NCI-H187 (cell line): ENCODE measurements at places on chromosomes 4 and X.

- no peak for DNase-seq
Measured at GRCh38 chrX:48899078-48899410, 1.3 kb downstream of the PQBP1 start.

DNA sequence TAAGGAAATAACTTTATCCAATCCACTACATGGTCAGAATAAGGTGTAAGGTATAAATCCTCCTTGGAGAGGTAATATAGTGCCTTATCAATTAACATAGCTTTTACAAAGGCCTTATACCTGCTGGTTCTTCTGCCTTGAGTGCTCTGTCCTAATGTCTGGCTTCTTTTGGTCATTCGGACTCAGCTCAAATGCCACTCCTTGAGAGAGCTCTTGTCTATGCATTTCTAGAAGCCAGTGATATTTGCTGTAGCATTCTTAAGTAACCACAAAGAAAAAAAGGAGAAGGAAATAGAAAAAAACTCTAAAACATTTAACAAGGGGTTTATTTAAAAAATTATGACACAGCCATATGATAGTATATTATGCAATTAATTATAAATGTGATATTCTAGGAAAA is 444.8 kb upstream of the SLIT2 start:
- DNase-seq = no peak

DNA sequence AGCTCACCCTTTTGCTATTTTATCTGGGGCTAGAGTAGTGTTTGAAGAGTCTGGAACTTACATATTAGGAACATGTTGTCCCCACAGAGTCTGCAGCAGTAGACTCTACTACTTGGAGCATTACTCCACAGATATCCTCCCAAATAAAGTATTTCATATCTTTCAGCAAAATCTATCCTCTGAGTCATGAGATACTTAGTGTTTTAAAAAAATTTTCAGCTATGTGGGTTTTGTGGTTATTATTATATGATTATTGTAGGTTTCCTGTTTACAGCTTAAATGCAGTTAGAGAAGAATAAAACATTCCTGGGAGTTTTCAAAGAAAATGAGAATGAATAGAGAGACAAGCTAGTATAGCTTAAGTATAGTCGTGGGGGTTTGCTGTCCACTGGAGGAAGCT is 30.9 kb downstream of the PAGE2 start:
- no peak for DNase-seq

DNA sequence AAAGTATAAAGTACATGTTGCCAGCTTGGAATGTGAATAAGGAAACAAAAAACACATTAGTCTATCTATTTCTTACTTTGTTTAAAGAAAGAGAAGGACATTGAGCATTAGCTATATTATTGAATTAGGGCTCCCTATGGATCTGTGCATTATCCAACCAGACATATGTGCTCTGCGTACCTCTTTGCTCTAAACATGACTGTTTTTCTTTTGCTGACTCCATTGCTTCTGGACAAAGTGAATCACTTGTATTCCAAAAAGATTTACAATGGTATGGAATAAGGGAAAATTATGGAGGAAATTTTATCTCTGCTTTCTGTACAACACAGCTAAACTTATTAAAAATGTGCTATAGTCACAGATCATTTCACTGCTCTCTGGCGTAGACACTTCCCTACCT is 727.8 kb upstream of the LCORL start:
- DNase-seq = no peak

DNA sequence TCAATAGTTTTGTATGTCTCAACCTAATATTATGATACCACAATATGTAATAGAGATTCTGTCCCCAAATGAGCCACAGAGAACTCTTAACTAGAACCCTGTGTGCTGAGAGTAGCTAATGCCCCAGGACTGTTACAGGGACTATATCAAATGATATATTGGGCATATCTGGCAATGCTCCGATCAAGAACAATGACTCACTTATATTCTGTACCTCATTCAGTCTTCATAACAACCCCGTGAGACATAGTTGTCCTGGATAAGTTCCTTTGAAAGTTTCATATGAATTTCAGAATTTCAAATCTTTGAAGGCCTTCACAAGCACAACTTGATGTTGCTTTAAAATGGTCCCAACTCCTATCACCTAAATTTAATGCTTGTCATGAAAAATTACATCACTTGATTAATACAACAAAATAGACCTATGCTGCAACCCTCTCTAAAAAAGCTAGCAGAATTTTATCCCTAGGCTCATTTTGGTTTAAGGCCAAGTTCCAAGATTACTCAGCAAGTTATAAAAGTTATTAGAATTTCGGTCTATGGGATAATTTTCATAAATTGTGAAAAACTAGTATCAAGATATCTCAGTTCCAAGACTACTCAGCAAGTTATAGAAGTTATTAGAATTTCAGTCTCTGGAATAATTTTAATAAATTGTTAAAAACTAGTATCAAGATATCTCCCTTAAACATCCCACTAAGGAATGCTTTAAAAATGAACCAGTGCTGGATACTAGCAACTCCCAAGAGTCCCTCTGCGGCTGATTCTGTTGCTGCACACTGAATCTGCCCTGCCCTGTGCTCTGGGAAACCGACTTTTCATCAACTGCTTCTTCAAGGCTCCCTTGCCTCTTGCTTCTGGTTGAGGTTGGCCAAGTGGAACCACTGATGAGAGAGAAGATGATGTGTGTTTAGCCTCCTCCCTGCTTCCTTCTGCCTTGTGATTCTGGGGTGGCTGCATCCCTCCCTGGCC is 6.0 kb upstream of the ANXA3 start:
- DNase-seq = no peak

DNA sequence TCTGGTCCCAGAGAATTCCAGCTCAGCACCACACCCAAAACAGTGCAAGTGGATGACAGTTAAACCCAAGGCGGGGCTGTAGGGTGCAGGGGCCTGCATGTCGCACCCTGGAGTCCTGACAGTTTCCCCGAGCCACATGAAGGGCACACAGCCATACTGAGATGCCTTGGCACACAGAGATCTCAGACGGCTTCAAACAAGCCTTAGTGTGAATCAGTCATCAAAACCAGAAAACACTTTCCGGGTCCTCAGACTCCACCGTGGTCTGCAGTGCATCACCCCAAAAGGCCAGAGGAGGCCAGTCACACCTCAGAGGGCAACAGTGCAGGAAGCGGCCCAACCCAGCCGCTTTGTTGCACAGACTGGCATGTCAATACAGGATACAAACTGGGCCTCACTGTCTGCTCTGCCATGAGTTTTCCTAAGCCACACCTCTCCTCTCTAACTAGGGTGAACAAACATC is 64.6 kb upstream of the ENPP6 start:
- peak; percentile 38 for DNase-seq

GRCh38 chr4:40196724-40197281 is at the start of gene RHOH:
TSS of gene RHOH (plus strand) at chr4:40197031. CDS start at chr4:40243387, 46,356 bp downstream.
- no peak for DNase-seq

DNA sequence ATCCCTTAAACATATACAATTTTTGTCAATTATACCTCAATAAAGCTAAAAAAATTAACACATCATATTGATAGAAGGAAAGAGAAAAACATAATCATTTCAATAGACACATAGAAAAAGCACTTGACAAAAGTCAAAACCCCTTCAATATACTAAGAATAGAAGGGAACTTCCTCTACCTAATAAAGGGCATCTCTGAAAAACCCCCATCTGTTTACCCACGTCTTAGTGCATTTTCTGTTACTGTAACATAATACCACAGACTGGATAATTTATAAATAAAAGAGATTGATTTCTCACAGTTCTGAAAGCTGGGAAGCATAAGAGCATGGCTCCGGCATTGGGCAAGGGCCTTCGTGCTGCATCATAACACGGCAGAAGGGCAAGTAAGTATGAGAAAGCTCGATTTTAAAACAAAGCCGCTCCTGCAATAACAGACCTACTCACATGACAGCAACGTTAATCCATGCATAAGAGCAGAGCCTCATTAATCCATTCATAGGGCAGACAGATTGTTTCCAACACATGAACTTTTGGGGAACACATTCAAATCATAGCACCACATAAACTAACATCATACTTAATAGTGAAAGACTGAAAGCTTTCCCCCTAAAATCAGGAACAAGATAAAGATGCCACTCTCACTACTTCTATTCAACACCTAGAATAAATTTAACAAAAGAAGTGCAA is 15.7 kb downstream of the STEEP1 start:
- no peak for DNase-seq

DNA sequence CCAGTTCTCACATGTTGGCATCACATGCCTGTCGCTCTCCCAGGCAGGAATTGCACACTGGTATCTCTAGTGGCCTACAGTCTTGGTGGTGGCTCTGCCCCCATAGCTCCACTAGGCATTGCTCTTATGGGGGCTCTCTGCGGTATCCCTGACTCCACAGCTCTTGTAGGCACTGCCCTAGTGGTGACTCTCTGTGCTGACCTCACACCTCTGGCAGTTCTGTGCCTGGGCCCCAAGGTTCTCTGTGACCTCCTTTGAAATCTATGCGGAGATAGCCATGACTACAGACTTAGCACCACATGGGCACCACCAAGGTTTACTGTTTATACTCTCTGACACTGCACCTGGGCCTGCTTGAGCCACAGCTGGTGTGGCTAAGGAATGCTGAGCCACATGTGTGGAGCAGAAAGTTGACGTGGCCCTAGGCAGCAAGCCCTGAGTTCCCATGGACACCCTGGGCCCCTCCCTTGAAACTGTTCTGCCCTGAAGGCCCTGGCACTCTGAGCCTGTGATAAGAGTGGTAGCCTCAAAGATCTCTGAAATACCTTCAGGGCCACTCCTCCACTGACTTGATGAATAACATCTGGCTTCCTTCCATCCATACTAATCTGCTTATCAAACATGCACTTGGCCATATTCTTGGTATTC is 8.0 kb downstream of the SLC9B1 start:
- no peak for DNase-seq

- DNase-seq = no peak
Measured at GRCh38 chrX:49291615-49292337, 11.7 kb upstream of the GAGE10 start.

- no peak for DNase-seq
Measured at GRCh38 chr4:3373468-3373867, 68.3 kb upstream of the HGFAC start.

- no peak for DNase-seq
Measured at GRCh38 chrX:71618303-71618721, at the start of gene CXCR3. TSS of gene CXCR3 (minus strand) at chrX:71618511. CDS start at chrX:71618449, 62 bp downstream.

DNA sequence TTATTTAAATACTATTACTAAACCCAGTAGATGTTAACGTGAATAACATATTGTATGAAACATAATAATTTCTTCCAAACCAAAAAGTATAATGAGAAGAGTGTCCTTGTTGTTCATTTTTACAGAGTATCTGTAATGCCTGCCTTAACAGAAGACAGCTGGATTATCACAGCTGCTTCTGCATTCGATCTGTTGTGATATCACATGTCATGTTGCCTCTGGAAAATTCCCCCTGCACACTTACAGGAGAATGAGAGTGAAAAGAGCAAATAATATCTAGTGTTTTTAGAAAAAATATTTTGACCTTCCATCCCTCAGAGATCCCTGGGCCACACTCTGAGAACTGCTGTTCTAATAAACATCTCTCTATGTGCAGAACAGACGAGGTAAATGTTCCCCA is 240.1 kb upstream of the NOCT start:
- no peak for DNase-seq

GRCh38 chrX:56803850-56804681 is 75.0 kb downstream of the NBDY start:
- no peak for DNase-seq

DNA sequence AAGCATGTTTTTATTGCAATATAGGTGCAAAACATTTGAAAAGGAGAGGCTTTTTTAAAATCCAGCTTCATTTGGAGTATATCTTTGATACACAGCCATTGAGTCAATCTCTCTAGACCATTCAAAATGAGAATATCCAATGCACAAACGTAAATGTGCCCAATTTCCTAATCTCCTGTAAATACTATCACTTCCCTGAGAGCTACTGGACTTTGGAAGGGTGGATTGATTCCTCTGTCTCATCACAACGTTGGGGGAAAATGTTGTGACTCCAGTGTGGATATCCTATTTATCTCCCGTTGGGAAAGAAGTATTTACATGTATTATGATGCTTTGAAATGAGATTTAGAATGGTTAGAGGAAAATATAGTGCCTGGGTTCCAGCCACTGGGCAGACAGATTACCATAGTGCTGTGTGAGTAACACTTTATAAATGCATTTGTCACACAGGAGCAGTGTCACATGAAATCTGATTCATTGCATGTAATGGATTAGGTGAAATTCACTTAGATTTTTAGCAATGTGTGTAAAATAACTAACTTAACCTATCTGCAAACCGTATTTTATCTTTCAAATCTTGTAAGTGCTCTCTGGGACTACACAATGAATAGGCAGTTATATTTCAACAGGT is 64.4 kb upstream of the VCX3A start:
- no peak for DNase-seq
